Fibroblast of pulmonary artery (primary cell): ENCODE measurements at places on chromosomes 7 and 10.

DNA sequence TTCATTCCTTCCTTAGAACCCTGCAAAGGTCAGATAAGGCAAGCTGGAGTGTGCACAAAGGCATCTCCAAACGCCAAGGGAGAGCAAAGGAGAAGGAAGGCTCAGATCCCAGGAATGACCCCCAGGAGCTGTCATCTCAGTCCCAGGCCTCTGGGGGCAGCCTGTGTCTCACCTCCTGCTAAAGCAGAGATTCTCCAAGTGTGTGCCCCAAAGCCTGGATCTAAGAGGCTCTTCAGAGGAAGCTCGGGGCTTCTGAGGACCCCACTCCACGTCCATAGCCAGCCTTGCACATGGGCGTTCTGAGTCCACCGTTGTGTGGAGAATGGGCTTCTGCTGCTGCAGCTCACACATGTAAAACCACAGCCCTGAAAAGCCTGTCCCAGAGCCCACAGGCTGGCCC, 5.1 kb upstream of the GRID1 start:
- DNase-seq: no peak

GRCh38 chr10:60732807-60733516, 45.3 kb upstream of the CDK1 start:
- DNase-seq: no peak

DNA sequence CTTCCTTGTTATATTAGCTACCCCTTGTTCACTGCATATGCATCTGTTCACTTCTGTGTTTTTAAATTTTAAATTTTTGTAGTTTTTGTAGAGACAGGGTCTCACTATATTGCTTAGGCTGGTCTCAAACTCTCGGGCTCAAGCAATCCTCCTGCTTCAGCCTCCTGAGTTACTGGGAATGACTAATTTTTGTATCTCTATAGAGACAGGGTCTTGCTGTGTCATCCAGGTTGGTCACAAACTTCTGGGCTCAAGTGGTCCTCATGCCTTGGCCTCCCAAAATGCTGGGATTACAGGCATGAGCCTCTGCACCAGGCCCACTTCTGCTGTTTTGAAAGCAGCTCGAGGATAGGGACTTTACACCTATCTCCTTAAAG, 64.6 kb downstream of the PRTFDC1 start:
- DNase-seq: no peak

DNA sequence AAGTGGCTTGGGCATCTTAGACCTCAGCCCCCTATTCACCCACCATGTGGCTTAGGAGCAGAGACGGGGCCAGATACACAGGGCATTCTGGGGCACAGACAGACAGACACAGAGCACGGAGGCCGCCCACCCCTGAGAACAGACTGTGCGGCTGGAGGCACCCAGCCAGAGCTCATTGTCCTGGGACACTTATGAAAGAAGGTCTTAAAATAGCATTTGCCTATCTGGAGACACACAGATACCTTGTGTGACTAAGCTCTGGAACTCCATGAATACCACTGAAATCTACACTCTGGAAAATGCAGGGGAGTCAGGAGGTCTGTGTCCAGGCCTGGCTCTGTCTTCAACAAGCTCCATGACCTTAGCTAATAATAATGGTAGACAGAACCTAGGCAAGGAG, 41.4 kb upstream of the ADO start:
- DNase-seq: peak; percentile 29

DNA sequence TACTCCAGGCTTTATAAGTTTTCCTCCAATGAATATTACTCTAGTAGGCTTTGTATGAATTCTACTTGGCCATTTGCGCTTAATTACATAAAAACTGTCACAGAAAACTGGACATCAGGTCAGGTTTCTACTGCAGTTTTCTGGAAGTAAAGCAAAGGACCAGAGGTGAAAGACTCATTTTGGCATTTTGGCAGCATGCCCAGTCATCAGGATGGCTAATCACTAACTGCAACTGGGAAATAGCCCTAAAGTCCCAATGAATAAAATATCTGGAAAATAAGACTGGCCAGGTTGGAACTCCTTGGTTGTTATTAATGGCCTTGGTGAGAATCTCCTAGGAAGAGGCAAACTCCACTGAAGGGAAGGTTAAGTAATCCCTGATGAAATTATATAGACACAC, 75.5 kb downstream of the COPG2 start:
- DNase-seq: peak; percentile 3

GRCh38 chr10:45437587-45438465, 63.8 kb downstream of the ALOX5 start:
- no peak for DNase-seq

DNA sequence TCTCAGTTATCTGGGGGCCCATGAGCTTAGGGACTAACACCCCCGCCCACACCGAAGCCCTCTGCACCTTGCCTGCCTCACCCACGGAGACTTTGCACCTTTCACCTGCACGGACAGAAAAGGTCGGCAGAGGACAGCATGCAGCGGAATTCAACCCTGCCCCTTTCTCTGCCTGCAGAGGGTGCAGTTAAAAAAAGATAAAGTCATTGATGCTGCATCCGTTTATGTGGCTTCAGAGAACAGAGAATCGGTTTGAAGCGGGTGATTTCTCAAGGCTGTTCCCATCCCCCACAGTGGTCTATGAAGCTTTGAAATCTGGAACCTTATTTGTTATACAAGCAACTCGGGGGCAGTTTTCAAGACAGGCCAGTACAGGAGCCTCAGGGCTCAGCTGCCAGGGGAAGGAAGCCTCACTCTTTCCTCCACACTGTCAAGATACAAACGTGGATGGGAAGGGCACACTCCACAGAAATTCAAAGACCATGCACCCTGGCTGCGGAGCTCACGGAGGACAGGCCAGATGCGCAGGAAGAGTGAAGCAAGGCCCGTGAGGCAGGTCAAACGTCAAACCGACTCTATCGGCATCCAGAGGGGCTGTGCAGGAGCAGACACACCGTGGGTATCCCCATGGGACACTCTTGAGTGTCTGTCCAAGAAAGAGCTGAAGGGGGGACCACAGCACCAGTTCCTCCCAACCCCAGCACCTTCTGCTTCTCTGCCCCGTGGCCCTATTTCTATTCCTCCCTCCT, 66.3 kb downstream of the INSIG1 start:
- no peak for DNase-seq

DNA sequence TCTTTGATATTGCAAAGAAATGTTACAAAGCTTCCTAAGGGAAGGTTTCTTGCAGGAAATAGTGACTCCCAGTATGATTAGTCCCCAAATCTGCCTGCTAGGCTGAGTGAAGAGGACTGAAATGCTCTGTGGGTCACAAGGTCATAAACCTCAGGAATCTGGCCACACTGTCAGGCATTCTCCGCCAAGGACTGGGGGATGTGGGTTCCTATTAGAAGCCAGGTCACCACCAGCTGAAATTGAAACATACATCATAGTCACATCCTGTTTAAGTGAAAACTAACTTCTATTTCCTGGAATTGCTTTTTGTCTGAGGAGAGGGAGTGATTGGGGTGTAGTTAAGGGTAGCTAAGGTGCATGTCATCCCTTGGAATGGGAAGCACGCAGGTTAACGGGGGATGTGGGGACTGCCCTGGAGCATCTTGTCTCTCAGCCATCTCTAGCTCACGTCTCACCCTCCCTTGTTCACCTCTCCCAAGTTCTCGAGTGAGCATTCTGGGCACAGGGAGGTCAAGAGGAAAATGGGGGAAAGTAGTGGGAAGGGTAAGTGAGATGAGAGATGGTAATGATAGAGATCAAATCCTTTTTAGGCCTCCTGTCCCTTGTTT, 12.0 kb upstream of the GSAP start:
- DNase-seq: peak; percentile 60

DNA sequence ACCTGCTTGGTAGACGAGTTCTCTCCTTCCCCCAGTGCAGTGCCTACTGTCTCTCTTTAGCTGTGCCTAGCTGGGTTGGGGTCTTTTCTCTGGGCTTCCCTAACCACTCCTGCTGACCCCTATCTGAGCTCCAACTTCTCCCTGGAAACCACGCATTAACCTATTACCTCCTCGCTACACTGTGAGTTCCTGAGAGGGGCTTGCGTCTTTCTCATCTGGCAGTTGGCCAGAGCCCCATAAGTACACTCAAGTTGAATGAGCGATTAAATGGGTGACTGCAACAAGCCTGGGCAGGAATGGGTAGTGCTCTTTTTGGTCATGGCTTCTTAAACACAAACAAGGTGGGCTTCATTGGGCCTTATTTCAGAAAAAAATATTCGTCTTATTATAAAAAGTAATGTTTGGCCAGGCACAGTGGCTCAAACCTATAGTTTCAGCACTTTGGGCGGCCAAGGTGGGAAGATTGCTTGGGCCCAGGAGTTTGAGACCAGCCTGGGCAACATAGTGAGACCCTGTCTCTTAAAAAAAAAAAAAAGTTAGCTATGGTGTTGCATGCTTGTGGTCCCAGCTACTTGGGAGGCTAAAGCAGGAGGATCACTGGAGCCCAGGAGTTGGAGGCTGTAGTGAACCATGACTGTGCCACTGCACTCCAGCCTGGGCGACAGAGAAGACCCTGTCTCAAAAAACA, 41.4 kb downstream of the SYPL1 start:
- no peak for DNase-seq

GRCh38 chr7:45563401-45563800, 10.8 kb upstream of the ADCY1 start:
- no peak for DNase-seq

GRCh38 chr7:2799253-2799652, 44.9 kb downstream of the GNA12 start:
- DNase-seq: no peak

DNA sequence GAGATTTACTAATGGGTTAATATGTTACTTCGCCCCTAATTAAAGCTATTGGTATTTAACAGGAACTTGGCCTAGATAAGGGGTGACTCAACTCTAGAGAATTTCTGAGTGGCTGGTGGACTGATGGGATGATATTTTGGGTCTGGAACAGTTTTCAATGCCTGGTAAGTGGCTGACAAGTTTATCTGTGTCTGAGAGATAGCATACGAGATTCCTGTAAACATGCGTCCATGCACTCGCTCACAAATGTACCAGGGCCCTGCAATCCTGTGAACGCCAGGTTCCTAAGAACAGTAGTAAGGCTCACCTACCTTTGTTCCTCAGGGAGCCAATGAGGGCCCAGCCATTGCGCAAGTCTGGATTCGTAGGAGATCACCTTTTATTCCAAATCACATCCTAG, 683.8 kb upstream of the ANKRD30A start:
- peak; percentile 51 for DNase-seq

DNA sequence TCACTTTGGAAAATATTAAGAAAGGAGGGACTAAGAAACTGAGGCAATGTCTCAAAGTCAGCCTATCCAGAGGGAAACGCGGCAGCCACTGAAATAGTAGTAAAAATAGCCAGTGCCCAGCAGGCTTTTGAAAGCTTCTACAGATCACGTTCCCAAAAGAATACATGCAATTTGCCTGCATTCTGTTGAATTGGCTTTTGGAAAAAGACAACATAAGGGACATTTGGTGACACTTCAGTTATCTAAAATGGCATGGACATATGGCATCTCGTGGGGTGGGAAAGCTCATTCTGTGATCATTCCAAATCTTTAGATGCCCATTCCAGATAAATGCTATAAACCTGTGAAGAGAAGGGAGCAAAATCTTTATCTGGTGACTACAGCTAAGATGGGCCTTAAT, 82.8 kb upstream of the PDE1C start:
- no peak for DNase-seq

DNA sequence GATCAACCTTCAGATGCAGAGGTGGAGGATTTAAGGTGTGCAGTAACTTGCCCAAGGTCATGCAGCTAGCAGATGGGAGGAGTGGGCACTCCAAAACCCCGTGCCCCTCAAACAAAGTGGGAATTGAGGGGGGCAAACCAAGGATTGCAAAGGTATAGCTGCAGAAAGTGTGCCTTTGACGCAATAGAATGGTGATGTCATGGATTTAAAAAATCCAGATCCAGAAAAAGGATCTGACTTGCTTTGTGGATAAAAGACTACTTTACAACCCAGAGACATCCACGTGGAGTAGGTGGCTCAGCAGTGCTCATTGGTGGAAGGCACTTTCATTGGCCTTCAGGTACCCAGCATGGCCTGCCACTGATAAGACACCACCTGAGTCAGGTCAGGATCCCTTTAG, 15.7 kb upstream of the ADRB1 start:
- no peak for DNase-seq

GRCh38 chr7:55369427-55370400, 4.6 kb downstream of the LANCL2 start:
- peak; percentile 86 for DNase-seq

DNA sequence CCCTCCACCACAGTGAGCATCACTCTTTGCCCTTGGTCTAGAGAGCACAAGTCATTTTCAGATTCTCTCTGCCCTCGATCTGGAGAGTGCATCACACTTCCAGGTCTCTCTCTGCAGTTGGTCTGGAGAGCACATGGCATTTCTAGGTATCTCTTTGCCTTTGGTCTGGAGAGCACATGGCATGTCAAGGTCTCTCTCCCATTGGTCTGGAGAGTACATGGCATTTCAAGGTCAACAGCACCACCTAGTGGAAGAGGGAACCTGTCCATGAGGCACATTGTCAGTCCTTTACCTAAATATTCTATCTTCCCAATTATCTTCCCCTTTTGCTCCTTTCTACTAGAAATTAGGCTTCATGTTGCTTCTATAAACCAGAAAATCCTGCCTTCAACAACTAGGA, 1139.4 kb downstream of the XPNPEP1 start:
- DNase-seq: peak; percentile 79

GRCh38 chr7:17988141-17988540, 39.5 kb downstream of the PRPS1L1 start:
- no peak for DNase-seq

- DNase-seq: no peak
Measured at GRCh38 chr10:132523561-132524442, 13.8 kb upstream of the INPP5A start.
